ENCODE measurements at places on chromosomes 6 and 20.

DNA sequence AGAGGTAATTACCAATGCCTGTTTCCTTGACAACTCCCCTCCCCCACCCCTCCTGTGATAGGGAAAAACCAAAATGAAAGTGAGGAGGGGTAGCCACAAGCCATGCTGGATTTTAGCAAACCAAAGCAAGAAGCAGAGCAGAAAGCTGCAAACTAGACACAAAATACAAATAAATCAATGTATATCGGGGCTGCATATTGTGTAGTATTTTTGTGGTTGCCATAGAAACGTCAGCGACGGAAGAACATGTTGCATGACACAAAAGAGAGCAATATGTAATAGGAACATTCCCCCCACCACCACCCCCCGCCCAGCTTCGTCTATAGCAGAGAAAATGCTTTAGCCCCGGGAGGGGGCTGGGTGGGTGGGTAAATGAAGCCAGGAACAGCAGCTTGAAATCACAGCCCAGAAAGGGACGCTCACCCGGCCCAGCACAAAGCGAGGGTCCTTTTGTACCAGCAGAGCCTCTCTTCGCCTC is 548 bp downstream of the AGPAT4 start:
- peak; percentile 4 for DNase-seq

DNA sequence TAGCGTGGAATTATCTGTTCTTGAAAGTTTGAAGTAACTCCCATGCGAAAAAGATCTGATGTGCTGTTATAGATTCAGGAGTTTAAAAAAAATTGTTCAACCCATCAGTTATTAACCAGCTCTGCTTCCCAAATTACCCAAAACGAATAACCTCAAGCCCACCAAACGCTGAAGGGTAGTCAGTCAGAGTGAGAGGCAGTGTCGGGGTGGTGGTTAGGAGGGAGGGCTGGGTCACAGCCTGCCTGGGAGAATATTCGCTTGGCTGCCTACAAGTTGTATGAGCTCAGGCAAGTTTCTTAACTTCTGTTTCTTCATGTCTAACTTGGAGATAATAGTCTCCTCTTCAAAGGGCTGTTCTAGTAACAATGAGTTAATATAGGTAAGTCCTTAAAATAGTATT is 114.6 kb downstream of the JPH2 start:
- no peak for DNase-seq

- DNase-seq, result no peak
Observed at GRCh38 chr20:2993250-2993649, 50.2 kb upstream of the GNRH2 start.

DNA sequence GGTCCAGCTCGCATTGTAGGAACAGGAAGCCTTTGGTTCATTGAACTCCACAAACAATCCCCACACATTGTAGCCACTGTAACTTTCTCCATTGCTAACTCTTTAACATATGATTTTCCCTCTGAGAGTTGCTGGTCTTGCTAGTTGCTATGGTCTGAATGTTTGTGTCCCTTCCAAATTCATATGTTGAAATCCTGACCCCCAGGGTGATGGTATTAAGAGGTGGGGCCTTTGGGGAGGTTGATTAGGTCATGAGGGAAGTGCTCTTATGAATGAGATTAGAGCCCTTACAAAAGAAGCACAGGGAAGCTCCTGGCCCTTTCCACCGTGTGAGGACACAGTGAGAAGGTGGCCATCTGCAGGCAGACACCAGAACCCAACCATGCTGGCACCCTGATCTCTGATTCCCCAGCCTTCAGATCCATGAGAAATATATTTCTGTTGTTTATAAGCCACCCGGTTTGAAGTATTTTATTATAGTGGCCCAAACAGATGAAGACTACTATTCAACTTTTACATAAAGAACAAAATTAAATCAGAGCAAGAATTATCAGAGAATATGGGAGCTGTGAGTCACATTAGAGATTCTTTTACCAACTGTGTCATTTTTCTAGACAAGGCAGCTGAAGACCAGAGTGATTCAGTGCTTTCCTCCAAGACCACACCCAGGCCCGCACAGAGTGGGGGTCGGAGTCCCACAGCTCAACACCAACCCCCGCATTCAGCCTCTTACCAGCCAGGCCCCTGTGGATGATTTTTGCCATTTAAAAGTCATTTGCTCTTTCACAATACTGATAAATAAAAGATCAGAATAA is 143.0 kb downstream of the SAMD5 start:
- DNase-seq, result no peak

- DNase-seq, result no peak
Observed at GRCh38 chr6:5828296-5828695, 178.4 kb downstream of the NRN1 start.

DNA sequence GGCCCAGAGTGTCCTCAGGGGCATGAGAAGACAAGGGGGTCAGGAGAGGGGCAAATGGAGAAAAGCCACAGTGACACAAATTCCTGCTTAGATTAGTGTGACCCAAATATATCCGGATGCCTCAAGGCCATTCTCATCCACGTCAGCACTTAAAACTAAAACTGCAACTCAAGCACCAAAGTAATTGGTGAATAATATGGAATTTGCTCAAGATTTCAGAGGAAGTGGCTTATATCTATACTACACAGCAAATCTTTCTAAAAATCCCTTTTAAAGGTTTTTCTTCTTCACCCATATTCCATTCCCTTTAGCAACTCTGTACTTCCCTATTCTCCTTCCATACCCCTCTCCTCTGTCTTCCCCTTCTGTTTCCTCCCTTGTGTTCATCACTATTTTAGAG is 15.2 kb downstream of the DEF6 start:
- no peak for DNase-seq

DNA sequence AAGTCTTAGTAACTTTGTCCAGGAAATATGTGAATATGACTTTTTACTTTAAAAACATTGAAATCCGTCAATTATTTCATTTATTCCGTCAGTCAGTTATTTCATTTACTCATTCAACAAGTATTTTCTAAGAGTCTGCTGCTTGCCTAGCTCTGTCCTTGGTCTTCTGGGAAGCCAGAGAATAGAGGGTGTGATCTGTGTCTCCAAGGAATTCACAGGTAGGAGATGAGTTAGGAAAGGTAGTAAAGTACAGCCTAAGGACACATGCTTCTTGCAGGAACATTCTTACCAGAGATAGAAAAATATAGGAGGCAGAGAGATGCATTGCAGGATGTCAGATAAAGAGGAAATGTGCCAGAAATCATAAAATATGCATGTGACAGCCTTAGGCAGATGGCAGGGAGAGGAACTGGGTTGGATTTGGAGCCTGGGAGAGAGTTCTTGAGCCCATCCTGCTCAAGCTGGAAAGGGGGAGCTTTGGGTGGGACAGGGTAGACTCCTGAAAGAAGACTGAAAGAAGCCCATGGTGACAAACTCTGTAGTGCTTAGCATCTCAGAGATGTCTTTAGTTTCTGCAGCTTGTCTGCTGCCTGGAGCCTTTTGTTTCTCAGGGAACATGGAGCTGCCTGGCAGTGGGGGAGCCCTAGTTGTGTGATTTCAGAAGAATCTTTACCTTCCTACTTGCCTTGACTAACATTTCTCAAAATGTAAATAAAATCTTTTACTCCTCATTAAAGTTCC is 3.5 kb downstream of the SH3BGRL2 start:
- DNase-seq, result no peak

DNA sequence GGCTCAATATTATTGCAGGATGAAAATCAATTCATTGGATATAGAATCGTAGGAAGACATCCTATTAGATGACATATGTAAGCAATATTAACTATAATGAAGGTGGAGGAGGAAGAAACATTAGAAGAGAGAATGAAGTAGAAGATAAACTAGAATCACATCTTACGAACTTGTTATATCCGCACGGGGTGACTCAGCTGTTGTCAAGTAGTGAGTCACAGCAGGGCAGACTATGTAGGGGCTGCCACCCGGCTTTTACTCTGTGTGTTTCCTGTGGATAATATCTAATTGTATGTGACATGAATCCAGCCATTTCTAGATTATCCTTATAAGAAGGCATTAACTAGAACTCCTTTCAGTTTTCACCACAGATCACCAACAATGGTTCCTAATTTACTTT is 520.2 kb downstream of the DOK5 start:
- DNase-seq, result no peak

GRCh38 chr20:47250360-47250759 is 106.1 kb downstream of the ZMYND8 start:
- no peak for DNase-seq

GRCh38 chr20:44288252-44288651 is 22.8 kb downstream of the FITM2 start:
- no peak for DNase-seq

DNA sequence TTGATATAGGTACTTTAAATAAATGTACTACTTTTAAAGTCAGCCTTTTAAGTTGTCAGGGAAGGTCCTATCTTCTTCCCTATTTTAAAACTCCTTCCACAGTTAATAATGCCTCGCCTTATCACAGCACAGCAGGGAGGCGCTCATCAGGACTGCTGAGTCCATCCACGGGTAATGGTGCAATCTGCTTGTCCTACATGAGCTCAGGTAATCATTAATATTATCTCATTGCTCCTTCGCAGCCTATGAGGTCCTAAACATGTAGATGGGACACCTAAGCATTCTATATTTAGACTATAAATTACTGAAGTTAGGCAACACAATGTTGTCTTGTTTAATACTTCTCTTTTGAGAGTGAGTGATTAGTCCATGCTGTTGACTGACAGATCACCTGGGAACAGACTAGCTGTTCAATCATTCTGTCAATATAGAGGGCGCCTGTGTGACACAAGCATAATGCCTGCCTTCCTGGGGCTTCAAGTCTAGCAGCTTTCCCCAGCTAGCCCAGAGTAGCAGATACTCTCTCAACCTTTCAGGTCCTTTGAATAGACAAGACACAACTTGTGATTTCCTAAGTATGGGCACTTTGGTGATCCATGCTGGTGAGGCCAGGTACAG is 91.0 kb downstream of the FYN start:
- no peak for DNase-seq

GRCh38 chr6:124441450-124441849 is 520.8 kb upstream of the RNF217 start:
- no peak for DNase-seq

DNA sequence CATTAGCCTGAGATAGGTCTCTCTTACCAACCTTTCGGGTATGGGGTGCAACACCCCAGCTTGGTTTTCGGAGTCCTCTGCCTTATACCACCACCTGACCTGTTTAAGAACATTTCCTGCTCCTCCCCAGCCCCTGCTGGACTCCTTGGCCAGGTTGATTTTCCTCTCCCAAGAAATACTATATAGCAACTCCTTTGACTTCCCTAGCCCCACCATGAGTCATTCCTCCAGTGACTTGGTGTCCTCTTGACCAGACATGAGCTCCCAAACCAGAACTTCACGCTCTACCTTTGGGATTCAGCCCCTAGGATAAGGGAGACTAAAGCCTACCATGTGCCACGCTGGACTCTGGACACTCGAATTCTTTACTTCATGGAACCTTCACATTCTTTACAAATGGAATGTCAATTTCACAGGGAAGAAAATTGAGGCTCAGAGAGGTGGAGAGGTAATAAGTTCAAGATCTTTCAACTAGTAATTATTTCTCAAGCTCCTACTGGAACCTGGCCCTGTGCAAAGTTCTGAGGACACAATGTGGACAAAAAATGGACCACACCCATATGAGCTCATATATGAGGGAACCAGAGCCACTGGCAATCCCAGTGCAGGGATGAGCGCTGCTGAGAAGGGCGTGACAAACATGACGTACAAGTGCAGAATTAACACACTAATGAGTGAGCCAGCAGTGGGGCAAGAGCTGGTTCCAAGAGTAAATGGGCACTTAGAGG is 48.2 kb downstream of the SIRPA start:
- DNase-seq, result no peak

DNA sequence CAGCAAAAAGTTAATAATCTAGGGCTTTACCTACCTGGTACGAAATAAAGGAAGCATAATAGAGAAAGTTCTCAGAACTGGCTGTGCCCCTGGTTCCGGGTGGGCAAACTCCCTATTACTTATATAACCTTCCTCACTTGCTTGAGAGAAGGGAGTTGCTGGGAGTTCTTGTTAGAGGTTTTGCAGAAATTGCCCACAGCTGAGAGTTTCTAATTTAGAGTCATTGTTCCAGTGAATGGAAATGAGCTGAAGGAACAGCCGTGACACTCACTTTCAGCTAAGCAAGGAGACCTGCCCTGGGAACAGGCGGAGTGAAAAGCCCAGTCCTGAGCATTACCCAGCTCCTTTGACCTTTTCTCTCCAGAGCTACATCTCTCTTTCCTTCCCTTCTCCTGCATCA is 594.6 kb upstream of the FLRT3 start:
- no peak for DNase-seq
